ENCODE measurements at places on chromosomes 13 and 19.

- DNase-seq, result peak; percentile 44
These were observed 23.5 kb downstream of the COL5A3 start for GRCh38 chr19:9986787-9987281.

GRCh38 chr13:51958217-51958547 is 53.1 kb downstream of the ATP7B start:
- no peak for DNase-seq

GRCh38 chr13:32881074-32881776 is 135.0 kb upstream of the KL start:
- DNase-seq, result peak; percentile 77

- DNase-seq, result no peak
These were observed 1435.2 kb downstream of the UQCRFS1 start for GRCh38 chr19:27777726-27778125.

DNA sequence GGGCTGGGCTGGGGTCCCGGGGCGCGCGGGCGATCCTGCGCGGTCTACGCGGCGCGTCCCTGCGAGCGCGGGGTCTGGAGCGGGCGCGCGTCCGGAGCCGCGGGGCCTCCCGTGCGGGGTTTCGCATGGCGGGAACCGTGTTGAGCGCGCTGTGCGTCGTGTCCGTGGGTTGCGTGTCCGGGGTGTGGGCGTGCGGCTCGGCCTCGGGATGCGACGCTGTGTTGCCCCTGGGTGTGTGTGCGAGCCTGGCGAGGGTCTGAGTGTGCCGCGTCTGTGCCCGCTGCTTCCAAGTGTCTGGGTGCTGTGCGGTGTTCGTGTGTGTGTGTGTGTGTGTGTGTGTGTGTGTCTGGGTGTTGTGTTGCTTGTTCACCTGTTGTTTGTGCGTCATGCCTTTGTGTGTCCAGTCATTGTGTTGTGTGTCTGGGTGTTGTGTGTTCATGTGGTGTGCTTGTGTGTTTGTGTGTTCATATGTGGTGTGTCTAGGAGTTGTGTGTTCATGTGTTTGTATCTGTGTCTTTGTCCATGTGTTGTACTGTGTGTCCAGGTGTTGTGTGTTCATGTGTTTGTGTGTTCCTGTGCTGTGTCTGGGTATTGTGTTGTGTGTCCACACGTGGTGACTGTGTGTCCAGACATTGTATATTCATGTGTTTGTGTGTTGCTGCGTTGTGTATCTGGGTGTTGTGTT is 552 bp downstream of the PLK5 start:
- DNase-seq, result no peak

GRCh38 chr19:8489561-8490394 is 12.7 kb downstream of the PRAM1 start:
- DNase-seq, result no peak

DNA sequence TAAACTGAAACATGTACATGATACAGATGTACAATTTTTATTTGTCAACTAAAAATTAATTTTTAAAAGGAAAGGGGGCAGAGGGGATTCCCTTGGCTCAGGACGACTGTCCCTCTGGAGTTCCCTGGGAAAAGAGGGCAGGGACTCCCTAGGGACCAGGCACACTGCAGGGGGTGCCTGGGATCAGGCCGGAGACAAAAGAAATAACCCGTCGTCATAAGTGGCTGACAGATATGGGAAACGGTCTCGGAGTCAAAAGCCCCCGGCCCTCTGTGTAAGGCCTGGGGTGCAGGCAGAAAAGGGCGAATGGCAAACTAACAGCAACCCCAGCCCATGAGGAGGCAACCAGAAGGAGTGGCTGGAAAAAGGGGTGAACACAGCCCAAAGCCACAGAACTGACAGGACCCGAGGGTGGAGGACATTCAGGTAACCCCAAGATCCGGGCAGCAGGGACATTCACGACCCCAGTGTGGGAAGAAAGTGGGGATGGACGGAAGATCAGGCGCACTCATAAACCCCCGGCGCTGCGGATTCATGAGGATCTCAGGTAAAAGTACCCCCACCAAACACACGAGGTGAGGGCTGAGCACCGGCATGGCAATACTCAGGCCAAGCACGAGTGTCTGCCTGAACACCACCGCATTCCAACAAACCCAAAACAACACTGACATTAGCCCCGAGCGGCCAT is 6.7 kb downstream of the MLLT1 start:
- DNase-seq, result no peak

DNA sequence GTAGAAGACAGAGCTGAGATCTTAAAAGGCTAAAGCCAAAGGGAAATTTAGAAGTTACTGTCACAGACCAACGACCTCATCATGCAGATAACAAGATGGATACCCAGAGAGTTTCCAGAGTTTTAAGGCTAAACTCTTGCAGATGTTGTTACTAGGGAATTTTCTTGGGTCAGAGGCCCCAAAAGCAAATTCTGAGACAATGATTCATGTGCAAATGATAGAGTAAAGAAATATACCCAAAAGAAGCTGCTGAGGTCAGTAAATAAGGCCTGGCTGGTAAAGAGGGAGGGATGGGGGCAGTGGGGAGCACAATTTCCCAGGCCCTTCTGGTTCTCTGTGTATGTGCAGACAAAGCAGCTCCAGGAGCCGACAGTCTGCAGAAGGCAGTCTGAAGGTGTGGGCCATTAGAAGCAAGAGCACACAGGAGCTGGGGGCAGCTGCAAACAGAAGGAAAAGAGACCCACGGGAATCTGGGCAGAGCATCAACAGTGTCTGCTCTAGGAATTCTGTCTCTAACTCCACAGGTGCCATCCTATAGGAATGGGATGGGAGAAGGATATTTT is 330.8 kb downstream of the TBC1D4 start:
- no peak for DNase-seq

- peak; percentile 18 for DNase-seq
These were observed 12.1 kb upstream of the LGALS13 start for GRCh38 chr19:39590265-39590664.

- no peak for DNase-seq
These were observed 30.4 kb upstream of the SPATA13 start for GRCh38 chr13:24129914-24130774.

DNA sequence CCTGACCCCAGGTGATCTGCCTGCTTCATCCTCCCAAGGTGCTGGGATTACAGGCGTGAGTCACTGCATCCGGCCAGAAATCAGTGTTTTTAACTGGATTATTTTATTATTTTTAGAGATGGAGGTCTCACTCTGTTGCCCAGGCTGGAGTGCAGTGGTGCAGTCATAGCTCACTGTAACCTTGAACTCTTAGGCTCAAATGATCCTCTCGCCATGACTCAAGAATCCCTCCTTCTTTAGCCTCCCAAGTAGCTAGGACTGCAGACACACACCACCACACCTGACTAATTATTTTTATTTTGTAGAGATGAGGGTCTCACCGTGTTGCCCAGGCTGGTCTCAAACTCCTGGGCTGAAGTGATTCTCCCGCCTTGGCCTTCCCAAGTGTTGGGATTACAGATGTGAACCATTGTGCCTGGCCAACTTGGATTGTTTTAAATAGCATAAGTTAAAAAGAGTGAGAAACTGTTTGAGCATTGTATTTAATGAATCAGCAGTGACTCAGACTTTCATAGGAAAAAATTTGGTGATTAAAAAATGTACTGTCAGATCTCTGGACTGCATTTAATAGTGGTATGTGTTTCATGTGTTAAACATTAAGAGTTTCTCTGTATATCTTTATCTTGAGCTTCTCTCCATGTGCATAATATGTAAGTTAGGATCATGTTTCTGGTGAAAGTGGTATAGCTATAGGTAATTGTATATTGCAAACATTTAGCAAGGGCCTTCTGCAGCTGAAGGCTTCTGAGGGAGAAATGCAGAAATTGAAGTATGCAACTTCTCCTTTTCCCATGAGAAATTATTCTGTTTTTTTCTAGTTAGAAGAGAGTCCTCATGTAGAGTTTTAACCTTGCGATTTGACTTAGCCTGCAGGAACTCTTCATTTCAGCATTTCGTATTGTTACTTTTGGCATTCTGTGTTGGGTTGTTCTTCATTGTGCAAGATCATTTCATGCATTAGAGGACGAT is 121.2 kb downstream of the PCCA start:
- DNase-seq, result peak; percentile 50

DNA sequence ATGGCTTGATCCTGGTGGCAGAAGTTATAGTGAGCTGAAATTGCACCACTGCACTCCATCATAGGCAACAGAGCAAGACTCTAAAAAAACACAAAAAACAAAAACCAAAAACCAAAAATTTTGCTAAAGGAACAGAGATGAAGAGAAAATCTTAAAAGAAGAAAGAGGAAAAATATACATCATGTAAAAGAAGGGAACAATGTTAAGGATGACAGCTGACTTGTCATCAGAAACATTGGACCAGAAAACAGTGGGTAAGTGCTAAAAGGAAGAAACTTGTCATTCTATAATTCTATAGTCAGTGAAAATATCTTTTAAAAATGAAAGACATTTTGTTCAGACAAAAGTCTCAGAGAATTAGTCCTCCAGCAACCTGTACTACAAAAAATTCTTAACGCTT is 93.8 kb downstream of the WASF3 start:
- DNase-seq, result no peak

DNA sequence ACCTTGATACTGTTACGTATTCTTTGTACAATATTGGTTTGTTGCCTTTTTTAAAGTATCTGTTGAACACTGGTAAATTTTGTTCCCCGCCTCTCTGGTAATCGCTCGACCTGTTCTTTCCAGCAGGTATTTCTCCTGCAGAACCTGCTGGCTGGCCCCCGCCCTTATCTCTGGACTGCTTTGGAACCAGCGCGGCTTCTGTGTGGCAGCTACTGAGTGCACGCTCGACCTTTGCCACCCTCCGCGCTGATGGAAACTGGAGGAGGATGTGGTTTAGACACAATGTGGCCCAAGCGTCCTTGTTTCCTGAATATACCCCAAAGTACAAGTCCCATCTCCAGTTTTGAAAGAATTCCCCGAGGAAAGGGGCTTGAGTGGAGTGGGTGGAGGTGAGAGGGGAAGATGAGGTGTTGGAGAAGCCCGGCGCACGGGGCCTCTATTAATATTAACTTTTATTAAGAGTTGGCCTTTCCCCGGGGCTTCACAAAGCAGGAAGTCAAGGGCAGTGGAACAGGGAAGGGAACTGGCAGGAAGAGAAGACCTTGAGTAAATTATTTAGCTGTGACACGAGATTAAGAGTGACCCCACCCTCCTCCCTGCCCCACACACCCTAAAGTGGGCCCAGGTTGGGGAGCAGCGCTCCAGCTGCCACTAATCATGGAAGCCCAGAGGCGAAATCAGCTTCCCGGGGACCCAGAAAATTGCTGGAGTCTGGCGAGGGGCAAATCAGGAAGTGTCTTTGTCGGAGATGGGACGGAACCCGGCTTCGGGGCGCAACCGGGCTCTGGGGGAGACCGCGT is 16.0 kb downstream of the CDX2 start:
- no peak for DNase-seq

DNA sequence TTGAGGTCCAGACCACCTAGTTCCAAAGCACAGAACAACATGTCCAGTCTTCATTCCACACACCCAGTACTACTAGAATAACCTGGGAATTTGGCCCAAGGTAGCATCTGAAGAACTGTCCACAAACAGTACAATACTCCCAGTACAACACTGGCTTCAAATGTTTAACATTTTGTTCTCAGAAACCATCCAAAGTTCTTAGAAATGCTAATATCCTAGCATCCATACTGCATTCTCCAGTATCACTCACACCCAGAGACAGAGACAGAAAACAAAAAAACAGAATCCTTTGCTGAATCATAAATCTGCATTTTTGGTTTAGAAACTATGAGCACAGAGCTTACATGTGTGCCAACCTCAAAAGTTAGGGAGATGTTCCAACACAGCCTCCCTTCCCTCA is 490.8 kb downstream of the FOXO1 start:
- DNase-seq, result no peak

DNA sequence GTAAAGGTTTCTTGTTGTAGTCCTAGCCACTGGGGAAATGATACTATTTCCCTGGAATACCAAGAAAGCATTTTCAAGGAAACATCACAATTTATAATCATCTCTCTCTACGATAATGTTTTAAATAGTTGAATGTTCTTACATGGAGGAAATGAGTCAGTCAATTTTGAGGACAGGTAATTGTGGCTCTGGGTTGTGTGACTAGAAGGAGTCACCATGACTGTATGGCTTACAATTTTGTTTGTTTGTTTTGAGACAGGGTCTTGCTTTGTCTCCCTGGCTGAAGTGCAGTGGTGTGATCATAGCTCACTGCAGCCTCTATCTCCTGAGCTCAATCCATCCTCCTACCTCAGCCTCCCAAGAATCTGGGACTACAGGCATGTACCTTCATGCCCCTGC is 47.4 kb downstream of the COG3 start:
- peak; percentile 39 for DNase-seq

DNA sequence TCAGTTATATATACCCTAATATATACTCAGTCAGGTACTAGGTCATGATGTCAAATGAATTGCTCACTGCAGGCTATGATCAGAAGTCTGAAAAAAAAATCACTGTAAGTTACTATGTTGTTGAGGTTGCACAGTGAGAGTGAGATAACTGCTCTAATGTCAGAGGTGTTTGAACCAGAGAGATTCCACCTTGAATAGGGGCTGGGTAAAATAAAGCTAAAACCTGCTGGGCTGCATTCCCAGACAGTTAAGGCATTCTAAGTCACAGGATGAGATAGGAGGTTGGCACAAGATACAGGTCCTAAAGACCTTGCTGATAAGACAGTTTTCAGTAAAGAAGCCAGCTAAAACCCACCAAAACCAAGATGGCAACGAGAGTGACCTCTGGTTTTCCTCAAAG is 10.2 kb downstream of the EPSTI1 start:
- DNase-seq, result no peak

- DNase-seq, result no peak
These were observed 2.7 kb downstream of the PNMA8C start for GRCh38 chr19:46426035-46426505.

- peak; percentile 14 for DNase-seq
These were observed 498.6 kb downstream of the KCTD12 start for GRCh38 chr13:76387566-76387965.

- DNase-seq, result no peak
These were observed 83.1 kb upstream of the OXGR1 start for GRCh38 chr13:97077341-97077740.

- DNase-seq, result no peak
These were observed 24.2 kb downstream of the SMIM24 start for GRCh38 chr19:3455960-3456601.

- DNase-seq, result no peak
These were observed 9.7 kb upstream of the HSH2D start for GRCh38 chr19:16133818-16134217.

All from fibroblast of pulmonary artery (primary cell).